ENCODE measurements at places on chromosomes 1 and 21. TPM values are rescaled to one million over a fixed set of nuclear protein-coding genes. Genes with fewer than 3 reads are reported as not detected.

PLA2G2C gene
- 0.17 TPM for total RNA-seq

BSND gene
- not detected for total RNA-seq

PGD gene
- total RNA-seq = 430 TPM

RNU1-4 gene
- 3,879 TPM for total RNA-seq

OR2T10 gene
- not detected for total RNA-seq

OPRD1 gene
- total RNA-seq = not detected

SPOCD1 gene
- total RNA-seq = not detected

KRTAP6-3 gene
- total RNA-seq = not detected

RORC gene
- 1.3 TPM for total RNA-seq

SYT11 gene
- total RNA-seq = 43.9 TPM

Measured in natural killer cell treated with Interleukin-12 subunit alpha and Interleukin-12 subunit beta and Interleukin-15 and Interleukin-18, amount 100 ng/mL, for 72 hours (primary cell).